ENCODE measurements at places on chromosomes 1 and 21.

GRCh38 chr1:18179009-18179408 is 71.4 kb downstream of the IGSF21 start:
- no peak for DNase-seq

DNA sequence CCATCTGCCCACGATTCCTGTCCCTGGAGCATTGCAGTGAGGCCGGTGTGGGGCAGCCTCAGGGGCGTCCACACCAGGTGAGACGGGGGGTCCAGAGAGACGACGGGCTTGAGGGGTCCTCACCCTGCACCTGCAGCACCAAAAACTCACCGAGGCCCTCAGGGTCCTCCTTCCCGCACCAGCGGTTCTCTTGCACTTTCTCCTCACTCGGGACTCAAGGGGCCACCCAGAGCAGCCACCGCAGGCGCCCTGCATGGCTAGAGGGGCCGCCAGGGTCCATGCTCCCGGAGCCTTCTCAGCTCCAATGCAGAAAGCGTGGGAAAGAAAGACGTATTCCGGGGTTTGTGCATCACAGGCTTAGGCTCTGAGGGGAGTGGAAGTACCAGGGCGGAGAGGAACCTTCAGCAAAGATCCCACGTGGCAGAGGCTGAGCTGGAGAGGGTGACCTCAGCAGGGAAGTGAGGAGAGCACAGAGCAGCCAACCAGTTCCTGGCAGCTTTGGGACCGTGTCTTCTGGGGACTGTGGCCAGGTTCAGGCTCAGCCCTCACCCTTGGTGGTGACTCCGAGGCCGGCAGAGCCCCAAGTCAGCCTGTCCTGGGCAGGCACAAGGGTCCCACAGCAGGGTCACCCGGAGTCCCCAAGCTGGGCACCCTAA is 19.5 kb upstream of the COL6A2 start:
- DNase-seq = no peak

- no peak for DNase-seq
Measured at GRCh38 chr1:198467907-198468306, 72.6 kb downstream of the ATP6V1G3 start.

DNA sequence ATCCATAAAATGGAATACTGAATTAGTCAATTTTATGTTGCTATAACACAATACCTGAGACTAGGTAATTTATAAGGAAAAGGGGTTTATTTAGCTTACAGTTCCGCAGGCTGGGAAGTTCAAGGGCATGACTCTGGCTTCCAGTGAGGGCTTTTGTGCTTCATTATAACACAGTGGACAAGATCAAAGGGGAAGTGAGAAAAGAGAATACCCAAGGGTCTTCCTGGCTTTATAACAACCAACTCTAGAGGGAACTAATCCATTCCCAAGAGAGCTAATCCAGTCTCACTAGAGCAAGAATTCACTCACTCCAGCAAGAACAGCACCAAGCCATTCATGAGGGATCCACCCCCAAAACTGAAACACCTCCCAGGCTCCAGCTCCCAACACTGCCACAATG is 3.1 kb downstream of the KIFAP3 start:
- no peak for DNase-seq

- DNase-seq = no peak
Measured at GRCh38 chr1:220696863-220697231, 6.7 kb downstream of the C1orf115 start.

GRCh38 chr1:26844424-26845196 is 18.1 kb downstream of the ZDHHC18 start:
- no peak for DNase-seq

- DNase-seq = no peak
Measured at GRCh38 chr1:47622776-47623556, 185.1 kb downstream of the FOXD2 start.

GRCh38 chr1:109214695-109215623 is 1.2 kb downstream of the SARS1 start:
- peak; percentile 69 for DNase-seq

GRCh38 chr1:233240829-233241682 is 54.5 kb downstream of the PCNX2 start:
- no peak for DNase-seq

GRCh38 chr1:27070390-27071048 is 57.9 kb upstream of the TENT5B start:
- DNase-seq = no peak

DNA sequence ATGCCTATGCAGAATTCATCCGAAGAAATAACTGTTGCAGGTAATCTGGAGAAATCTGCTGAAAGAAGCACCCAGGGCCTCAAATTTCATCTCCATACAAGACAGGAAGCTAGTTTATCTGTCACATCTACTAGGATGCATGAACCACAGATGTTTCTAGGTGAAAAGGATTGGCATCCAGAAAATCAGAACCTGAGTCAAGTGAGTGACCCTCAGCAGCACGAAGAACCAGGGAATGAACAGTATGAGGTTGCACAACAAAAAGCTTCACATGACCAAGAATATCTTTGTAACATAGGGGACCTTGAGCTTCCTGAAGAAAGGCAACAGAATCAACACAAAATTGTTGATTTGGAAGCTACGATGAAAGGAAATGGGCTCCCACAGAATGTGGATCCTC is 24.0 kb upstream of the PLEKHM2 start:
- DNase-seq = no peak

DNA sequence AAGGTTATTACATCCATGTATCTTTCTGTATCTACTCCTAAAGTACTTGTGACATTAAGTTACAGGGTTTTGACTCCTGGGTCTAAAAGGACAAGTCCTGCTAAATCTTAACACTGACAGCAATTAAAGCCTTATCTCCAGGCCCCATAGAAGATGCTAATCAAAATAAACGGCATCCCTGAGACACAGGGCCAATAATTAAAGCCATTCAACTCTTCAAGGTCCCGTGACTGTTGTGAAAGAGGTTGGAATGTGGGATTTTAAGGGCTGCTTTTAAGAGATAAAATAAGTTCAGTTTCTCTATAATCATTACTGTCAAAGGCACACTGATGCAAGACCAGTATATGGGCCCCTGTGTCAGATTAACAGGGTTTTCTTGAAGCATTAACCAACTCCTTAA is 8.3 kb downstream of the DNAI4 start:
- DNase-seq = no peak

DNA sequence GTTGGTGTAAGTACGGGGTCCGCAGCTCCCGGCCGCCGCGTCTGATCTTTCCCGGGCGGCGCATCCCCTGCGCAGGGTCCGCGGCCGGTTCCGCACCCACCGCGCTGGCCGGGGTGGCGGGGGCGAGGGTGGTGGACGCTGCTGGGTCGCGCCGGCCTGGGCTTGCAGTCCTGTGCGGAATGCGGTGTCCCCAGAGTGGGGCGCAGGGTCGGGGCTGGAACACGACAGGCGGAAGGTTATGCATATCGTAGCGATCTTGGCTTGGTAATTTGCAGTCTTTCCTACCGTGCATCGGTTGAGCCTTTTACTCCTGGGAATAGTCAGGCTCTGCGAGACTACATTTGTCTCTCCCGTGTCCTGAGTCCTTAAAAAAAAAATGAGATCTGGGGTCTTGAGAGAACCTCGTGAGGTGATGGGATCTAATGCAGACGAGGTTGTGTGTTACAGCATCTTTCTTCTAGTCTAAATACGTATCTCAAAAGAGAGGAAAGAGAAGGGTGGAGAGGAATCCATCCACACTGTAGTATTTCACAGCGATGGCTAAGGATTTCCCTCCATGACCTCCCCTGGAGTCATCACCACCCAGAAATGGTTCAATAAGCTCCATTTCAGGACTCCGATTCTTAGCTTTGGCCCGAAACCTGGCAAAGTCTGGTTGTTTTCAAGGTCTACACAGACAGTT is 572 bp downstream of the ATP1B1 start:
- DNase-seq = peak; percentile 27

DNA sequence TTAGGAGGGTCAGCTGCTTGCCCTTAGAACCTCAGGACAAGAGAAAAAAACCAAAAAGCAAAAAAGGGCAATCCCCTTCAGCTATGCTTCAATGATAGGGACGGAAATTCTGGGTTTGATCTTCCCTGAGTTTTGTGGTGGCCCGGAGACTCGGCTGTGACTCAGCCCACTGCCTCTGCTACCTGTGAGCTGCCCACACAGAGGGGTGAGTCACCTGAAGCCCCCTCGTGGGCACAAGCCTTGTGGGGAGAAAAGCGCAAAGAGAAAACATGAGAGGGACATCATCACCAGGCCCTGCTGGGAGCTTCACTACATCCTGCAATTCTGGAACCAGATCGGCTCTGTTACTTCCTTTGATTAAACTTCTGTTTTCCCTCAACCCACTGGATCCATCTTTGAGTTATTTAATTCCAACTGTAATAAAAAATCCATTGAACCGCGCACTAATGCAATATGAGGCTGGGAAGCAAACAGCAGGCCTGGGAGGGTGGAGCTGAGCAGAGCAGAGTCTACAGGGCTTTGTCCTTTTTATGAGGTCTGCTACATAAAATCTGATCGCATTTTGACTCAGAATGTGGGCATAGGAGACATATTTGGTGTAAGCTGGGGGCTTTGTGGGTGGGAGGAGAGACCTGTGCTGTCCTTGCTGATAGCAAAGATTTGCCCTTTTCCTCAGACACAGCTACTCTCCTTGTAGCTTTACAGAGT is 58.7 kb upstream of the STUM start:
- DNase-seq = no peak

DNA sequence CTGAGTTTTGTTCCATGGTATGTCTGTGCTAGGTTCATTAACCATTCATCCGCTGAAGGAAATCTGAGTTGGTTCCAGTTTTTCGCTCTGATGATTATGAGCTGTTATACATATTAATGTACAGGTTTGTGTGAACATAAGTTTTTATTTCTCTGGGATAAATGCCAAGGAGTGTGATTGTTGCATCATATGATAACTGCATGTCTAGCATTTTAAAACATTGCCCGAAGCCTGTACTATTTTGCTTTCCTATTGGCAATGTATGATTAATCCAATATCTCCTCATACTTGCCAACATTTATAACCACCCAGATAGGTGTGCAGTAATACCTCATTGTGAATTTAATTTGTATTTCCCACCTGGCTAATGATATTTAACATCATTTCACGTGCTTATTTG is 322.7 kb downstream of the ZNF326 start:
- DNase-seq = no peak

- DNase-seq = peak; percentile 45
Measured at GRCh38 chr1:8348777-8349472, 31.0 kb downstream of the SLC45A1 start.

DNA sequence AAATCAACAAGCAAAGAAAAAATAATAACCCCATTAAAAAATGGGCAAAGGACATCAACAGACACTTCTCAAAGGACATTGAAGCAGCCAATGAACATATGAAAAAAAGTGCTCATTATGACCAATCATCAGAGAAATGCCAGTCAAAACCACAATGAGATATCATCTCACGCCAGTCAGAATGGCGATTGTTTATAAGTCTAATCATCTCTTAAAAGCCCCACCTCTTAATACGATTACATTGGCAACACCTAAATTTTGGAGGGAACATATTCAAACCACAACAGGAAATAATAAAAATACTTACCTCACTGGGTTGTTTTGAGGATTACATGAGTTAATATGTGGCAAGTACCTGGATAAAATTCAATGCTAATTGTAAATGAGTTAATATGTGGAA is 57.1 kb upstream of the PLPPR4 start:
- no peak for DNase-seq

DNA sequence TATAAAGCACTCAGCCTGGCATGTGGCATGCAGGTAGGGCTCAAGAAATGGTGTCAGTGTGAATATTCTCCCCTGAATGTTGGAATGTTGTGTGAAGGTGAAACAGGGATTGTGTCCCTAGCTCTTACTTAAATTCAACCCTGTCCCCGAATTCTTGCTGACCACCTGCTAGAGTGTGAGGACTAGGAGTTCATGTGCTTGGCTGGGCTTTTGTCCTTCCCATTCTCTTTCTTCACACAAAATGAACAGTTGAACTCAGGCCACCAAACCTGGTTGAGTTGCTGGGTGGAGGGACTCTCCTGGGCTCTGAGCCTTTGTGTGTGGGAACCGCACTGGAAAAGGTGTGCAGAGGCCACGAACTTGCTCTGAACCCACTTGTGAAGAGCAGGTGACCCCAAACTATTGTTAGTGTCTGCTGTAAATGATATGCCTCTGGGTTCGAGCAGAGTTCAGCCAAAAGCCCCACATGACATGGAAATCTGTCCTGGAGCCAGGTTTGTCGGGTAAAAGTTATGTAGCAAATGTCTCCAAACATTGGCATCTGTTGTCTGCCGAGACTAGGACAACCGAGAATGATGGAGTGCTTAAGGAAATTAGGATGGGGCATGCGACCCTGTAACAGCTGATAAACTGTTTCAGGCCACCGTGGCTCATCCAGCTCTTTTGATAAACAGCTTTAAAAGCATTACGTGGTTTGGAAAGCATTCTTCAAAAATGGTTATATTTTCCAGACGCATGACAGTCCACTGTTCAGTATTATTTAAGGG is 144.2 kb downstream of the DHRS3 start:
- DNase-seq = no peak

- no peak for DNase-seq
Measured at GRCh38 chr1:110114784-110115183, 2.5 kb downstream of the UBL4B start.

GRCh38 chr1:157194731-157195520 is 56.7 kb upstream of the ETV3 start:
- no peak for DNase-seq

DNA sequence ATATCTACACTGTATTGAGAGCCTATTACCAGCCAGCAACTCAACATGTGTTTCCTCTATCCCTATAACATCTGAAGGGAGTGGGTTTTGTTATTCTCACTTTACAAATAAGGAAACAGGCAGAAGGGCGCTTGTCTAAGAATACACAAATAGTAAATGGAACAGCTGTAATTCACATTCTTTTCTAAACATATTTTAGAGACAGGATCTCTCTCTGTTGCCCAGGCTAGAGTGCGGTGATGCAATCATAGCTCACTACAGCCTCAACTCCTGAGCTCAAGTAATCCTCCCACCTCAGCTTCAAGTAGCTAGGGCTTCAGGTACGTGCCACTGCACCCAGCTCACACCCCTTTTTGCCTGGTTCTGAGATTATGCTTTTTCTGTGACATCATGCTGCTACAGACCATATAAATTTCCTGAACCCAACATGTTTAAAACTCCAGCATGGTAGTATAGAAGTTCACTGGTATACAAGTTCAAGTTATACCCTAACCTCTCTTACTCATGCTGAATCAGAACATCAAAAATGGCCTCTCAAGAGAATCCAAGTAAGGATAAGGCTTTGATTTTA is 8.6 kb upstream of the TACSTD2 start:
- no peak for DNase-seq

- no peak for DNase-seq
Measured at GRCh38 chr1:106613861-106614260, 442.6 kb upstream of the PRMT6 start.

GRCh38 chr21:42672699-42673458 is 19.5 kb downstream of the PDE9A start:
- no peak for DNase-seq

- no peak for DNase-seq
Measured at GRCh38 chr1:91885213-91885715, 687 bp downstream of the TGFBR3 start.

DNA sequence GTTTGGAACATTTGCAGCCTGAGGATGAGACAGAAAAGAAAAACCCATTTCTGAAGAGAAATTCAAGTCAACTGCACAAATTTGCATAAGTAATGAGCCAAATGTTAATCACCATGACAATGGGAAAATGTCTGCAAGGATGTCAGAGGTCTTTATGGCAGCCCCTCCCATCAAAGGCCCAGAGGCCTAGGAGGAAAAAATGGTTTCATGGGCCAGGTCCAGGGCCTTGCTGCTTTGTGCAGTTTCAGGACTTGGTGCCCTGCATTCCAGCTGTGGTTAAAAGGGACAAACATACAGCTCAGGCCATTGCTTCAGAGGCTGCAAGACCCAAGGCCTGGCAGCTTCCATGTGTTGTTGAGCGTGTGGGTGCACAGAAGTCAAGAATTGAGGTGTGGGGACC is 13.4 kb downstream of the RBM11 start:
- no peak for DNase-seq
